ENCODE measurements at places on chromosomes 7 and 10.

DNA sequence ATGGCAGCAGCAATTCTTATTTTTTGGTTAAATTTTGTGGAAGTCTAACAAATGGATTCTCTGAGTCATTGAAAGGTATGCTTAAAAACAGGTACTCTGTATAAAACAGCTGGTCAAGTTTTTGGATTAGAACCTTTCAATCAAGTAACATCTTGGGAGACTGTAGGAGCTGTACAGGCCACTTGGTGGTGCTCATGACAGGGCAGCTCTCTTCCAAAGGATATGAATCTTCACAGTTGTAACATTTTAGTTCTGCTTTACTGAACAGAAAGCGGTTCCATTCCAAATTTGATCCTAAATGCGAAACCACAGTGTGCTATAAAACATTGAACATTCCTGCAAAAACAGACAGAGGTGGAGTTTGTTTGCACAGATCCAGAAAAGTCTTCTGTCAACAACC, 44.5 kb upstream of the AGR3 start:
- DNase-seq = no peak

DNA sequence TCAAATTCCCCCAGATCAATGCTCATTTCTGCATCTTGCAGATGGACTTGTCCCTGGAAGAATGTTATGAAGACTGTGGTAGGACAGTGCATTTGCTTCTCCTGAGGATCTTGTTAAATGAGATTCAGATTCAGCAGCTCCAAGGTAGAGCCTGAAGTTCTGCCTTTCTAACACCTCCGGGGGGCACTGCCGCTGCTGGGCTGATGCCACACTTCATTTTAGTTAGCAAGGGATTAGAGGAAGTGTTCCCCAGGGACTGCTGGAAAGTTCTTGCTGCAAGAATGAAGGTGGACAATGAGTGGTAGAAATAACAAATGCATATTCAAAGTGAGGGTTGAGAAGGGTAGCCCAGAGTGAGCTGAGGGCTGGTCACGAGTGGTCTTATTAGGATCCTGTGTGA, 434.3 kb upstream of the AKR1E2 start:
- no peak for DNase-seq

DNA sequence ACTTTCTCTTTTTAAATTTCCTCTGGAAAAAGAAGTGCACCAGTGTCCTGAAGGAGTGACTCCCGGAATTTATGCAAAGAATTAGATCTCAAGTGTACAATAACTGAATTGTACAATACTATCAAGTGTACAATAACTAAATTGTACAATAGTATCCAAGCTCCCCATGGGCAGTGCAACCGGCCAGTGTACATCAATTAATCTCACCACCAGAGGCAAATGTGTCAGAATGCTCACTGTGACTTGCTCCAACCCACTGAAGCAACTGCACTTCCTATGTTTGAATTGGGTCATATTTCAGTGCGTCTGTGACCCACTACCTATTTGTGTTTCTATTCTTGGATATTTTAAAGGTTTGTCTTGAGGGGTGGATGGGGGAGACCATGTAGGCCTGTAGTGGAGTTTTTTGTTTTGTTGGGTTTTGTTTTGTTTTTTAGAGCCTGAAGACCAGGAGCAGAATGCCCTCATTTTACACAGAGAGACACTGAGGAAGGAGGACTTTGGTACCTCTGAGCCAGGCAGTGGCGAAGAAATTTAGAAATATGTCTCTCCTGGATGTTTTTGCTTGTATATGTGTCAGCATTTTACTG, 78.5 kb upstream of the CTTNBP2 start:
- no peak for DNase-seq

DNA sequence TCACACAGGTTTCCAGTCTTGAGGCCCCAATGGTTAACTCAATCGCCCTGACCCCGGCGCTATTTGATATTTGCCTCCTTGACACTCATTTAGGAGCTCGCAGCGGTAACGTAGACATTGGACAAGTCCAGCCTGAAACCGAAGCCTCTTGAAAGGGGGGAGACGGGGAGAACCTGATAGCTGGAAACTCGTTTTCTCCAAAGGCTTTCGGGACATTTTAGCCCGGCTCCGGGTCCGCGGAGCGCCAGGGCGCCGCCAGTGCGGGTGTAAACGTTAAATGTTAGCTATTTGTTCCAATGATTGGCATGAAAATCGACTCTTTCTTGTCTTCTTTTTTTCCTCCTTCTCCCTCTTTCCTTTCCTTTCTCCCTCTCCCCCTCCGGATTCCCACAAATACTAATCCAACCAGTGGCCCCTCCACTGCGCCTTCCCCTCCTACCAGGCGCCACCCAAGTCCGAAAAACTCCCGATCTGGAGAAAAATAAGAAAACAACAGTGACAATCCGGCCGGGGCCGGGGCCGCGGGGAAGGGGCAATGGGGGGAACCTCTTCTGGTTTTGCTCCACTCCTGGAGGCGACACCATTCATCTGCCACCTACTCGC, 17.2 kb upstream of the GATA3 start:
- DNase-seq = no peak

GRCh38 chr7:157250605-157251228, 86.1 kb upstream of the DNAJB6 start:
- no peak for DNase-seq

Data from left renal pelvis (tissue), 4 donors.